Sigmoid colon (tissue), 7 donors: ENCODE measurements at places on chromosomes 5 and 9. TPM values are rescaled to one million over a fixed set of nuclear protein-coding genes. Genes with fewer than 3 reads are reported as not detected.

IL13 gene
- not detected for total RNA-seq

- DNase-seq, result no peak
- H3K4me3 ChIP-seq, result no peak overlapping the region
- H3K36me3 ChIP-seq, result no peaks in the 10 kb centered on the region
- H3K4me1 ChIP-seq, result peaks cover 15% of the 10 kb centered on the region
These were observed 6.4 kb downstream of the SPINK6 start for GRCh38 chr5:148209151-148209770.

- no peak for DNase-seq
- H3K27me3 ChIP-seq, result no peaks in the 10 kb centered on the region
- H3K4me1 ChIP-seq, result no peaks in the 10 kb centered on the region
- H3K27ac ChIP-seq, result no peak overlapping the region
- no peaks in the 10 kb centered on the region for H3K36me3 ChIP-seq
- no peak overlapping the region for H3K4me3 ChIP-seq
These were observed 158.9 kb downstream of the PCSK5 start for GRCh38 chr9:76049341-76049740.

DNA sequence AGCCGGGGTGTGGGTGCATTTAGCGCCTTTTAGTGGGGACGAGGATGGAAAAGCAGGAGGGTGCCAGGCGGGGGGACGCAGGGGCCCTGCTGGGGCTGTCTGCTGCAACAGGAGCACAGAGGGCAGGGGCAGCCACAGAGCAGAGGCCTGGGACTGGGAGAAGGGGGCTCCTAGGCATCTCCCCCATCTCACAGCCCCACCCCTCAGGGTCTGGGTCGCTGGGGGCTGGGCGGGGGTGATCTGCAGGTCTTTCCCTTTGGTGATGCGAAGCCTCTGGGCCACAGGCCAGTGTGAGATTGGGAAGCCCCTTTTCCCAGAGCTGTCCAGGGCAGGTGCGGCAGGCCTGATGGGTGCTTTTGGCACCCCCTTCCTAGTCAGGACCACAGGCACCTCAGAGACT is 4.8 kb downstream of the TOR2A start:
- no peaks in the 10 kb centered on the region for H3K4me1 ChIP-seq
- no peak overlapping the region for H3K4me3 ChIP-seq
- H3K27ac ChIP-seq, result no peak overlapping the region
- no peak for DNase-seq

POC5 gene
- total RNA-seq, result 8.9 TPM

ANKRD34B gene
- total RNA-seq, result not detected

DNA sequence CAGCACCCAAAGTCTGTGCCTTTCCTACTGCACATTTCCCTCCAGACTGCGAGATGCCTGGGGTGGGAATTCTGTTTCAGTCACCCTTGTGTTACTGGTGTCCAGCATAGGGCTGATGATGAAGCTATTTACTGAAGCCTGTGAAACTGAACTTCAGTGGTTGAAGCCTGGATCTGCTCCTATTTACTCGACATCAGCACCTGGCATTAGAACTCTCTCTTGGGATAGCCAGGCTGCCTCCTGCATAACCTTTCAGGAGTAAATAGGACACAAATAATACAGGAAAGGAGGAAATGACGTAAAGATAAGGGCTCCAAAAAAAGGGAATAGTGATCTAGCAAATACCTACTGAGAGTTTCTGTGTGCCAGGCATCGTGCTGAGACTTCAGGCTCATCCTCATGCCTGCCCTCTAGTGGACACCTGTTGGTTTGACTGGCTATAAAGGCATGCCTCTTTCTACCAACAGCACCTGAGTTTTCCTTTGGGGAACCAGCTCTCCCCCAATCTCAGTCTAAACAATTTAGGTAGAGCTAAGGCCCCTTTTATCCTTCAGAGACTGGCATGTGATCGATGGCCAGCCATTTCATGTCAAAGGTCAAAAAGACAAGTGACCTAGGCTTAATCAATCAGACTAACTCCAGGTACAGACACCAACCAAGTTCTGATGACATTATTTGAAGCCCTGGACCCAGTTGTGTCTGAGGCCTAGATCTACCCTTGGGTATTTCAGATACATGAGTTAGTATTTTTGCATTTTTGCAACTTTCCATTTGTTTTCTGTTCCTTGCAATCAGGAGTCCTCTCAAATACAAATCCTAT is 192.1 kb upstream of the TRIM32 start:
- no peaks in the 10 kb centered on the region for H3K27me3 ChIP-seq
- H3K4me3 ChIP-seq, result no peak overlapping the region
- H3K27ac ChIP-seq, result no peak overlapping the region
- no peak for DNase-seq
